ENCODE measurements at places on chromosomes 5 and 9.

GRCh38 chr5:98880151-98880550 lies 48.7 kb downstream of the CHD1 start:
- DNase-seq, result no peak

GRCh38 chr9:25857147-25857546 lies 178.9 kb upstream of the TUSC1 start:
- no peak for DNase-seq

DNA sequence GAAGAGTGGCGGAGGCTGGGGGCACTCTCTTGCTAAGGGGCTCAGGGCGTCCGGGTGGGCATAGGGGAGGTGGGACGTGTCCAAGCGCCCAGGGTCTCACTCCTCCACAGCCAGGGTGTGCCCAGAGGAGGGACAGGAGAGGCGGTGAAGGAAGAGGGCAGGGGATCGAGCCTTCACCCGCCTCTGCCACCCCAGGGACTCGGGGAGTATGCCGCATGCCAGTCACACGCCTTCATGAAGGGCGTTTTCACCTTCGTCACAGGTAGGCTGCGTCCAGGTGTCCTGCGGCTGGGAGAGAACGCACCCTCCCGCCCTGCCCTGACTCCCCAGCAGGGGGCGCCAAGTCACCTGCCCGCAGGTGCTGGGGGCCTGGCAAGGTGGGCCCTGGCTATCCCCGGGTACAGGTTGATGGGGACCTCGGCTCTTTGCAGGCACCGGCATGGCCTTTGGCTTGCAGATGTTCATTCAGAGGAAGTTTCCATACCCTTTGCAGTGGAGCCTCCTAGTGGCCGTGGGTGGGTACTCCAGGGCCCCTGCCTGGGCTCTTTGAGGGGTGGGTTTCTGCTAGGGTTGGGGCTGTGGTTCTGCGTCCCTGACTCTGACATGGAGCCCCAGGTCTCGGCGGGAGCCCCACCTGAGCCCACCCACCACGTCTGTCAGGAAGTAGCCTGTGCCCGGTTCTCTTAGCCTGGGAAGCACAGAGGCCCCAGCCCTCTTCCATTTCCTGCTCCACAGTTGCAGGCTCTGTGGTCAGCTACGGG lies 552 bp downstream of the TMEM141 start:
- no peak for DNase-seq

DNA sequence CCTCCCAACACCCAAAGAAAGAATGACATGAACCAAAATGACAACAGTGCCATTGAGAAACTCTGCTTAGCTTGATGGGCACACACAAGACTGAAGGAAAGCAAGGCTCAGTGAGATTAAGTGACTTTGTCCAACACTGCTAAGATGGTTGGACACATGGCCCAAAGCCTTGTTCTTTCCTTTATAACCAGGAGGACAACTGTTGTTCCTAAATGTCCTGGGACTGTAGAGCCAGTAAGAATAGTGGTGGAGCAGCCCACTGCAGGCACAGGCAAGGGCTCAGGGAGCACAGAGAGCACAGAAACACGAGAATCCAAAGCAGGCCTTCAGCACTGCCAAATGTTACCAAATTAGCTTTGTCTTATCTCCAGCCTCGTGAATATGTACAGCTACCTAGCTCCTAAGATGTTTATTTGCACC lies 3.9 kb downstream of the ACTL7A start:
- DNase-seq, result no peak

- DNase-seq, result no peak
Observed at GRCh38 chr5:35960328-35960727, 21.9 kb upstream of the CAPSL start.

DNA sequence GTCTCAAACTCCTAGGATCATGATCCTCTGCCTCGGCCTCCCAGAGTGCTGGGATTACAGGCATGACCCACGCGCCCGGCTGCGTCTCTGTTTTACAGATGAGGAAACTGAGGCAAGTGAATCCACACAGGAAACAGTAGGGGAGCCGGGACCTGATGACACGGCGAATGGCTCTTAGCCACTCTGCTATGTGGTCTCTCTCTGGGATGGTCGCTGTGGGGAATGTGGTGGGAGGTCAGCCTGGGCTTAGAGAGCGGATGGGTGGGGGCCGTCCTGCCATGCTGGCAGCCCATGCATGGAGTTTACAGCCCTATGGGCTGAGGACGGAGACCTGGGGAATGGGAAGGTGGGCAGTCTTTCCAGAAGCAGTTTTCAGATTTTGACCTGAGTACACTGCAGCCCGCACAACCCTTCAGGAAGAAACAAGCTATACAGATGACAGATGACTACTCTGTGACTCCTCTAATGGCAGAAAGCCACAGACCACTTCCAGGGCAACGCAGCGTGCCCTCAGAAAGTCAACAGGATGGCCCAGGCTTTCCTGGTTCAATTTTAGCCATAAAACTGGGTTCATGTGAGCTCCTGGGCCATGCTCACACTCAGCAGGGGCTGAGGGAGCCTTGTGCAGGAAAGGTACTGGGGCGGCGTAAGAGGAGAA lies 136.1 kb upstream of the RAPGEF1 start:
- no peak for DNase-seq

DNA sequence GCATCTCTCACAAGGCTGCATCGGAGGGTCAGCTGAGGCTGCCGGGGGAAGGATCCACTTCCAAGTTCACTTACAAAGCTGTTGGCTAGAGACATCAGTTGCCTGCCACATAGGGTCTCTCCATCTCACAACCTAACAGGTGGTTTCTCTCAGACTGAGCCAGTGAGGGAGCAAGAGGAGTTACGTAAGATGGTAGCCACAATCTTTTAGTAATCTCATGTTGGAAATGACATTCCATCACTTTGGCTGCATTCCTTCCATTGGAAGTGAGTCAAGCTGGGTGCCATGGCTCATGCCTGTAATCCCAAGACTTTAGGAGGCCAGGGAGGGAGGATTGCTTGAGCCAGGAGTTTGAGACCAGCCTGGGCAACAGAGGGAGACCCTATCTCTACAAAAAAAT lies 7.4 kb upstream of the GRK6 start:
- no peak for DNase-seq

DNA sequence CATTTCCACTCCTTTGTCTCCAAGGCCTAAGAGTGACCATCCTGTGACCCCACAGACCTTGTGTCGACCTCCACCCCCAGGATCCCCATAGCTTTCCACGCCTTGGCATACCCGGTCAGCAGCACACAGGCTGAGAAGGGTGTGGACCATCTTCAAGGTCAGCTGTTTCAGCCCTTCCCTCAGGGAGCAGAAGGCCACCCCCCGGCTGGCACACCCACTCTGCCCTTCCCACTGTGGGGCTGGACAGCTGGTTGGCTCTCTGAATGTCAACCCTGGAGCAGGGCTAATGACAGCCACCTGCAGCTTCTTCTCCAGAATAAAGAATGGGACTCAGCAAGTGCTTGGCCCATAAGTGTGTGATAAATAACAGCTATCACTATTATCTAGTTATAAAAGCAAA lies 93.1 kb downstream of the OLFM1 start:
- no peak for DNase-seq

DNA sequence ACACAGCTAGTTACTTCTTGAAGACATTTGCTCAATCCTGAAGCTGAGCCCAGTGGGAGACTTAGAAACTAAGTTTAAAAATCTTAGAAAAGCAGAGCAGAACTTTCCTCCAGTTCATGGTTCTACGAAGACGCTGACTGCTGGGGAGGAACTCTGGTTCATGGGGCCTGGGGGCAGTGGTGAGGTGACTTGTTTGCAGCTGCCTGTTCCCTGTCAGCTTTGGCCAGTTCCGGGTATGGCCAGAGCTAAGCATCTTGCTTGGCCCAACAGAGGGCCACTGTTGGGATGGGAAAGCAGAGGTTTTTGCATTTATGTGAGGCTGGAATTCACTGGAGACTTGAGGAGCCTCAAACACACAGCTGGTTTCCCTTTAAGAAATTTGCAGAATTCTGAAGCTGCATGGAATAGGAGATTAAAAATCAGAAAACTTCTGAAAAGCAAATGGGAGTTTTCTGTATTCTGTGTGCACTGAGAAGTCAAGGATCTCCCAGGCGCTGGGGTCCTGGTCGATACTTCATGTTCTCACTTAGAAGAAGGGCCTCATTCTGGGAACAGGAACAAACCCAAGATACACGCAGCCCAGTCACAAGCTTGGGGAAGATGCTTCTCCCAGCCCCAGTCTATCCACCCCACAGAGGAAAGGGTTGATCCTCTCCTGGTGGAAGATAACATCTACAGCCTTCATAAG lies 10.6 kb upstream of the HMHB1 start:
- no peak for DNase-seq

- no peak for DNase-seq
Observed at GRCh38 chr9:4550777-4551484, 60.7 kb downstream of the SLC1A1 start.

DNA sequence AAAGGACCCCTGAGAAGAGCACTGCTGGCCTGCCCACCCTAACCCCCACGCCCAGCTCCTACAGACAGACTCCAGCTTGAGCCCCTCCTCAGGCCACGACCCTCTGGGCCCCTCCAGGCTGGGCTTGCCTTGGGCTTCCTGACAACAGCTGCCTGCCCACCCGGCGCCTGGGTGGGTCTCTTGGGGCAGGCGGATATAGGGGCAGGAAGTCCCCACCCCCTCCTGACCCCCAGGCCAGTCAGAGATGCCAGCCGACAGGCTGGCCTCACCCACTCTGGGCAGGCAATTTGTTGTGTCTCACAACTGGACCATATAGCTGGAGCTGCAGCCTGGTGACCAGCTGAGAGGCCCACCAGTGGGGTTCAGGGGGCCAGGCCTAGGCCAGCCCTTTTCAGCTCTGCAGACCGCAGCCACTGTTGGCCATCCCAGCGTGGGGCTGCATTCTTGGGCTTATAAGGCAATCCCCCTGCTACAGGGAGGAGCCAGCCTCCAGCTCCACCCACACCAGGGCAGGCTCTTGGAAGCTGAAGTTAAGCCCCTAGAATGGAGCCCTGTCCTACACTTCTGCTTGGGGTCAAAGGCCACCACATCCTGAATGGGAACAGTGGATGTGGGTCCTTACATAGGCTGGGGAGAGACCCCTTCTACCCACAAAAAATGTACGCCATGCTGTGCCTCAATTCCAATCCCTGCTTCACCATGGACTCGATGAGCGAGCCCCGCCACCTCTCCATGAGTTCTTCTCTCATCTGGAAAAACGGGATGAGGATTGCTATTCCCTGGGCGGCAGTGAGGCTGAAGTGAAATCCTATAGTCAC lies 2.0 kb downstream of the PDLIM7 start:
- no peak for DNase-seq

DNA sequence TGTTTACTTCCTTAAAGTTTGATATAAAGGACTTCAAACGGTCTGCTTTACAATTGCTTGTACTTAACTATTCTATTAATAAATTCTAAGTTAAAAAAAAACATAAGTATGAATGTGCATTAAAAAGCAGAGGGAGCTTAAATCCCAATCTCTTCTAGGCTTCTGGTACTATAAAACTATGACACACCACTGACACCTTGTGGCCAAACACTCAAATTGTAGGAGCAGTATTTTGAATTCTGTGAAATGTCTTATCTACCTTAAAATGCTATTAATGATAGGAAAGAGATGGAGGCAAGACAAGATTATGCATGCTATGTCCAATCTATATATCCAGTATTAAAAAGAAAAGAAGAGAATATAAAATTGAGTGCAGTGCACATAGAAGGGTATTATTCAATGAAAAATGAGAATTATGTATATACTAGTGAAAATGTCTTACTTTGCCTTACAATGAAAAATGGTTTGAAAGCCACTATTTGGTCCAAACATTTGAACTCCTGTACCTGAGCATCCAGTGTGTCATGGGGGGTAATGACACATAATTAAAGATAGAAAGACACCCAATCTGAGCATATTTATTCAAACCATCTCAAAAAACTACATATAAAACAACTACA lies 87.6 kb downstream of the ERP44 start:
- DNase-seq, result no peak

DNA sequence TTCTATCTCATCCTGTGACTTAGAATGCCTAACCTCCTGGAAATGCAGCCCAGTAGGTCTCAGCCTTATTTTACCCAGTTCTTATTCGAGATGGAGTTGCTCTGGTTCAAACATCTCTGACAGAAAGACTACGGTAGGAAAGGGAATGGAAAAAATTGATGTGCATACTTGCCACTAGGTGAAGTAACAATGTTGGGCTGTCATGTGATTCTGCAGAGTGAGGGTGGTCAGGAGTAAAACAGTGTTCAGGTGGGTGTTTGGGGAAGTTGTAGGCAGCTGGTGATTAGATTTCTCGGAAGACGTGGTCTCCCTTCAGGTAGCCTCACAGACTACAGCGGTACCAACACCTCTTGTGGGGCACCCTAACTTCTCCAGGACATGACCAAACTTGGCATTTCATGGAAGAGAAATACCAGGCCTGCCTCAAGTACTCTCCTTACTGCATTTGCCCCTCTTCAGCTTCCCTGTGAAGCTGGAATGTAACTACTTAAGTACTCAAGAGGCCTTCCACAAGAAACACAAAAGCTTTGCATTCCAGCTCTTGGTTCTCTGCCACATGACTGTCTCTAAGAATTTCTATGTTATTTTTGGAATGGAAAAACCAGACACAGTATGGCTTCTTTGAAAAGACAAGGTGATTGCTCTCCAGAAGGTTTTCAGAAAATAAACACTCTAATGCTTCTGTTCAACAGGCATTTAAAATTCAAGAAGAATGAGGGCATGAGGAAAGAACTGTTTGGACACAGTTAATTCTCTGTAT lies 17.4 kb upstream of the ENTREP1 start:
- no peak for DNase-seq

GRCh38 chr9:129497005-129497812 lies 123.7 kb downstream of the C9orf50 start:
- DNase-seq, result peak; percentile 88

DNA sequence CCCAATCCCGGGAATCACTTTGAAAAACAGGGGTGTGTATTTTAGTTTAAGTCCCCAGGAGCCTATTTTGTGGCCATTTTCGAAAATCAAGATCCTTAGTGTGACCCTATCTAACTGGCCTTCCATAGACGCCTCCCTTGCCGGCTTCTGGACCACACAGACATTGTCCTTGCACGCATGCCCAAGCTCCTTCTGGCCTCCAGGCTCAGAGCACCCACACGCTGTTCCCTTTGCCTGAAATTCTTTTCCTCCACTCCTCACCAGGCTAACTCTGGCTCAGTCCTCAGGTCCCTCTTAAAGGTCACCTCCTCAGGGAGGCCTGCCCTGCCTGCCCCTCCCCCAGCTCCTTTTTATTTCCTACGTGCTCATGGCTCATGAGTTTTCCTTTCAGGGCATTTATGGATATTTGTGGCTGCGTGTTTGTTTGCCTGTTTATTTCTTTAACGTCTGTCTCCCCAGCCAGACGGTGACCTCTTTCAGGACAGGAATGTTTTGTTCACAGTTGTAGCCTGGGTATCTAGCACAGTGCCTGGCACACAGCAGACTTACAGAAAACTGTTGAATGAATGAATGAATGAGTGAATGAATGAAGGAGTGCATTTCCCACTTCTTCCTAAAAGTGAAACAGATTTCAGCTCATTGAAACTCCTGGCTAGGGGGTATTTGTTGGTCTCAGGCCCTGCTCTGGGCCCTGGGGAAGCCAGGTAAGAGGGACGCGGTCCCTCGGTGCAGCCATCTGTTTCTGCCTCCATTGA lies 79.1 kb upstream of the IER5L start:
- no peak for DNase-seq

DNA sequence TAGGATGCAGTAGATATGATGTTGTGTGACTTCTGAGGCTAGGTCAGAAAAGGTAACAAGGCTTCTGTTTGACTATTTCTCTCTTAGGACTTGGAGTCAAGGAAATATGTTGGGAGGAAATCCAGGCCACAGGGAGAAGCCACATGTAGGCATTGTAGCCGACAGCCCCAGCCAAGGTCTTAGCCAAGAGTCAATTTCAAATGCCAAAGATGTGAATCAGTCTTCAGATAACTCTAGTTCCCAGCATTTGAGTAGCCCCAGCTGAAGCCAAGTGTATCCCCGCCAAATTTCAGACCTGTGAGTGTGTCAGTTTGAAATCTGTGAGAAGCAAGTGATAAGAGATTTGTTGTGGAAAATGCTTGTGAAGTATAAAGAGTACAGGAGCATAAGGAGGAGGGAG lies 38.1 kb upstream of the ISL1 start:
- no peak for DNase-seq
